Activated CD4-positive, alpha-beta T cell treated with anti-CD3 and anti-CD28 coated beads for 36 hours (primary cell): ENCODE measurements at places on chromosomes 11 and 22. TPM values are rescaled to one million over a fixed set of nuclear protein-coding genes. Genes with fewer than 3 reads are reported as not detected.

The MMP27 gene
- not detected for total RNA-seq

The FGF4 gene
- not detected for total RNA-seq

The OTOG gene
- not detected for total RNA-seq

The ELMOD1 gene
- not detected for total RNA-seq

The SLC35F2 gene
- total RNA-seq = 24.5 TPM

The GLYATL1 gene
- 1.2 TPM for total RNA-seq

The OR52I2 gene
- not detected for total RNA-seq

The APOBEC3H gene
- 7.3 TPM for total RNA-seq

The LMO1 gene
- total RNA-seq = not detected

The NAALAD2 gene
- not detected for total RNA-seq

The DCPS gene
- 39.3 TPM for total RNA-seq

The TLCD5 gene
- 0.80 TPM for total RNA-seq

The DTX4 gene
- 0.07 TPM for total RNA-seq

The DDX10 gene
- total RNA-seq = 50.9 TPM

The PRODH gene
- total RNA-seq = not detected

The C11orf16 gene
- not detected for total RNA-seq

The MTMR3 gene
- 19.2 TPM for total RNA-seq

The FAM180B gene
- total RNA-seq = 0.11 TPM

The MUC2 gene
- not detected for total RNA-seq

The TTLL1 gene
- total RNA-seq = 6.6 TPM

The MS4A3 gene
- total RNA-seq = not detected

The EPS8L2 gene
- 10.5 TPM for total RNA-seq

The APLNR gene
- total RNA-seq = not detected

The CDC42EP1 gene
- total RNA-seq = 0.87 TPM

The ASPHD2 gene
- total RNA-seq = 10.5 TPM

The HMGXB4 gene
- total RNA-seq = 36.8 TPM

The ELP4 gene
- 30.9 TPM for total RNA-seq

The TIMM8B gene
- 52.6 TPM for total RNA-seq

The OR52H1 gene
- total RNA-seq = not detected
